HL-60 (cell line): ENCODE measurements at places on chromosomes 11 and 22.

DNA sequence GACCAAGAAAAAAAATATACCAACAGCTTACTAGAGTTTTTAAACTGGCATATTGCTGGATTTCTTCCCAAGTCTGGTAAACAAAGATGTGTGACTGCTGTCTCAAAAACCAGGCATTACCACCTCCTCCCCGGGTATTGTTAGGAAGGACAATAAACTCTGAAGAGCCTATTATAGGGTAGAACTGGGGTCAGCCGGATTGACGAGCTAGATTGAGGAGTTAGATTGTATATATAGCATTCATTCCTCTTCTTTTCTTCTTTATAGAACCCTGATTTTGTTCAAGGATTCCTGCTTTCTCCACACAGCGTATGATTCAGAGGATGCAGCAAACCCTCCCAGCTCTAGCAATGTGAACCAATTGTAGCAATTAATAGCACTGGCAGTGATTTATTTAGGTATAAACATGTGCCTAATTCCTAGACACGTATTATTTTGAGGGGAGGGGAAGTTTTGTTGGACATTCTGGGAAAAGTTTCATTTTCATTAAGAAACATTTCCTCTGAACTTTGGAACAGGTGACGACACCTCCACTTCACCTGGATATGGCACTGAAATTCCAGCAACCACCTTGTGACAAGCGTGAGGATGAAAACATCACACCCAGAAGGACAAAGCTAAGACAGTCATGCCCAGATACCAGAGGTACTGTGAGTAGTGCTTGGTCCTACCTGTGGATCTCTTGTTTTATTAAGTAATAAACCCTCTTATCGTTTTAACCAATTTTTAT lies 679.4 kb upstream of the KIRREL3 start:
- no peak for DNase-seq

DNA sequence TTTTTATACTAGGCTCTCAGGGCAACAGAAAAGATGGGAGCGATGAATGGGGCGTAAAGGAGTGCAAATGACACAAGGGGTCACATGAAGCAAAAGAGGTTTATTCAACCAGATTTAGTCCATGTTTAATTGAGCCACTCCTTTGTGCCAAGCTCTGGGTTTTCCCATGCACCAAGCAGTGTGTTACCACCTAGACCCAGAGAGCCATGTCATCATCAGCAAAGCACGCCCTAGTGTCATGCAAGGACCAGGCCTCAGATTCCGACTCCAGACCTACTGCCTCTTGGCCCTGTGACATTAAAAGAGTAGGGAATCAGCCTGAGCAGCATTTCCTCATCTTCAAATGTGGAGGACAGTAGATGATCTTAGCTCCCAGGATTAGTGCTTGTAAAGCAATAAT lies 1.1 kb upstream of the IGLL5 start:
- DNase-seq: no peak

- no peak for DNase-seq
Measured at GRCh38 chr22:42885446-42885845, 28.4 kb upstream of the ARFGAP3 start.

- DNase-seq: no peak
Measured at GRCh38 chr22:38203090-38203810, 1.5 kb downstream of the MAFF start.

- no peak for DNase-seq
Measured at GRCh38 chr11:65613091-65613928, 711 bp downstream of the MAP3K11 start.

DNA sequence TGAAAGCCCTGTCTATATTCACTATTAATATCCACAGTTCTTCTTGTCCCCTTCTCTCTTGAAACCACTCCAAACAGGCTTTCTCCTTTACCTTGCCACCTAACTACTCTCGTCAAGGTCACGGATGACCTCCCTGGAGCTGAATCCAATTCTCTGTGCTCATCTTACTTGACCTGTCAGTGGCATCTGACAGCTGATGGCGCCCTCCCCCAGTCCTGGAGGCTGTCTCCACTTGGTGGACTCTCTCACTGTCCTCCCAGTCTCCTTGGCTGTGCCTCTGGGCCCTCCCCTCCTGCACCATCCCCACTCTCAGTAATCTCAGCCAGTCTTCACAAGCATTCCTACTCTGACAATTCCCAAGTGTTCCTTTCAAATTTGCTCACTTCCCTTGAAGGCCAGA lies 8.7 kb downstream of the TNKS1BP1 start:
- DNase-seq: no peak

GRCh38 chr11:10375280-10375971 lies 70.6 kb downstream of the ADM start:
- no peak for DNase-seq
